ENCODE measurements at places on chromosomes 1 and 21.

DNA sequence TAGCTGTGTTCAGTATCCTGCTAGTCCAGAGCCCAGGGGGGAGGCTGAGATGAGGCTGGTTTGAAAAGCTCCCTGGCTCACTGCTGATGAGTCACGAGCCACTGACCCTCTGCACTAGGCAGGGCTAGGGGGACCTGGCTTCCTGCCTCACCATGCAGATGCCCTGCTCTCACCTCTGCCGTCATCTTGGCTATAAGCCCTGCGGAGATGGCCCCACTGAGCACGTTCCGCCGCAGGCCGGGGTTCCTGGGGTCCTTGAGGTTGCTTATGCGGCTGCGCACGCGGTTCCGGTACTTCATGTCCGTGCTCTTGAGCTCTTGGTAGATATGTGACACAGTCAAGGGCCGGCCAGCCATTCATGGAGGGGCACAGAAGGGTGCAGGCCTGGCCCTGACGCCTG lies 24.1 kb upstream of the ZNF436 start:
- DNase-seq = no peak

DNA sequence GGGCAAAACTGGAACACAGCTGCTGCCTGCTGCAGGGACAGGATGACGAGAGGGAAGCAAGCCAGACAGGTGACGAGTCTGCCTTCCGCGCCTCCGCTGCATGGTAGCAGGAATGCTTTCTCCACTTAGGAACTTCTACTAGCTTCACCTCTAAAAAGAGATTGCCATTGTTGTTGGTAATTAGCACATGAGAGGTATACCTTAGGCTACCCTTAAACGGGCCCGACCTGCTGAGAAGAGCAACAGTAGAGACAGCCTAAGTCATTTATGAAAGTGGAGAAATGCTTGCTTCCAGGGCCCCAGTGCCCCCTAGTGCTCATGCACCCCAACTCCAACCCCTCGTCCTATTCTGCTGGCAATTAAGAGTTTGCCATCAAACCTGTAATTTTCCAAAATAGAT lies 96.9 kb upstream of the AKT3 start:
- DNase-seq = peak; percentile 54

DNA sequence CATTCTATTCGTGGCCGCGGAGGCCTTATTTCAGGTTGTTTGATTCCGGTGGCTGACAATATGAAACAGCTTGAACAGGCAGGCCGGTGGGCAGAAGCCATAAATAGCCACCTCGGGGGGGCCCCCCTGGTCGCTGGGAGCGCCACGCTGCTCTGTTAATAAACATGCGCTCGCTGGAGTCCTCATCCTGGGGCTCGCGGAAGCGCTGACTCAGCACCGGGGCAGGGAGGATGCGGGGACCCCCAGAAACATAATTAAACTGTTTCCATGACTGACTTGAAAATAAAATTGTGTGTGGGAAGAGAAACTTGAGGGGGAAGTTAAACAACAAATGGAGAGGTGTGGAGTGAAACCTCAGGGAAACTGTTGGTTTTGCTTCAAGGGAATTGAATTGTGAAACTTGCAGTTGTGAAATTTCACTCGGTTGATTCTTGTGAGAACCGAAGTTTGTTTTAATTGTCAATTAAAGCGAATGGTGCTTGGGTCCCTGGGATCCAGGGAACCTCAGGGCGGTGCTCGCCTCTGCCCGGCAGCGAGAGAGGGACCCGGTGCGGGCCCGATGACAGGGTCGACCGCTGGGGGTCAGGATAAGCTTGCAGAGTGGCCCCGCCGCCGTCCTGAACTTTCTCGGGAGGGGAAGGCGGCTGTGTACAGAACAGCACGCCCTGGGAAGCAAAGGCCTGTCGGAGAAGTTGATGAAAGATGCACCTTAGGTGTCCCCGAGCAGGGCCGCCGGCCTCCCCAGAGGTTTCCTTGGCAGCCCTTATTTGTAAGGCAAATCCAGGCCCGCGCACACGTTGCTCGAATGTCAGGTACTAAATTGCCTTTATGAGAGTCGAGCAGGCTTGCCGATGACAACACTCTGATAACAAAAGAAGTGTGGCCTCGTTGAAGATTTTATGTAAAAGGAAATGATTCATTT lies 176.9 kb upstream of the LMO4 start:
- peak; percentile 79 for DNase-seq

DNA sequence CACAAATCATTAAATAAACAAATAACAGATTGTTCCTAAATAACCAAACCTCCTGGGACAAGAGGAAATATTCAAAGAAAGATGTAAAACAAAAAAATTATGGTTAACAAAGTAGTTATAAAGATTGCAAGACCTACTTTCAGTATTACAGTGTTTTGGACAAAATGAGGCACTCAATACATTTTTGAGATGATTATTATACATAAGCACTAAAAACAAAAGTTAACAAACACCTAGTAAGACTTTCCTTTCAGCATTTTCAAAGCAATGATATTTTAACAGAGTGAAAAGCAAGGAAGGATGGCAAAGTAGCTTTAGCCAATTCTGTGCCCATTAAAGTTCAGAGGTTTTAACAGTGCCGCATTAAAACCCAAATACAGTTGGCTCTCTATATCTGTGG lies 17.2 kb downstream of the OMA1 start:
- DNase-seq = no peak

GRCh38 chr1:173341307-173341706 lies 134.2 kb upstream of the TNFSF4 start:
- no peak for DNase-seq

GRCh38 chr21:46325073-46325912 lies 1.3 kb downstream of the PCNT start:
- DNase-seq = peak; percentile 64

DNA sequence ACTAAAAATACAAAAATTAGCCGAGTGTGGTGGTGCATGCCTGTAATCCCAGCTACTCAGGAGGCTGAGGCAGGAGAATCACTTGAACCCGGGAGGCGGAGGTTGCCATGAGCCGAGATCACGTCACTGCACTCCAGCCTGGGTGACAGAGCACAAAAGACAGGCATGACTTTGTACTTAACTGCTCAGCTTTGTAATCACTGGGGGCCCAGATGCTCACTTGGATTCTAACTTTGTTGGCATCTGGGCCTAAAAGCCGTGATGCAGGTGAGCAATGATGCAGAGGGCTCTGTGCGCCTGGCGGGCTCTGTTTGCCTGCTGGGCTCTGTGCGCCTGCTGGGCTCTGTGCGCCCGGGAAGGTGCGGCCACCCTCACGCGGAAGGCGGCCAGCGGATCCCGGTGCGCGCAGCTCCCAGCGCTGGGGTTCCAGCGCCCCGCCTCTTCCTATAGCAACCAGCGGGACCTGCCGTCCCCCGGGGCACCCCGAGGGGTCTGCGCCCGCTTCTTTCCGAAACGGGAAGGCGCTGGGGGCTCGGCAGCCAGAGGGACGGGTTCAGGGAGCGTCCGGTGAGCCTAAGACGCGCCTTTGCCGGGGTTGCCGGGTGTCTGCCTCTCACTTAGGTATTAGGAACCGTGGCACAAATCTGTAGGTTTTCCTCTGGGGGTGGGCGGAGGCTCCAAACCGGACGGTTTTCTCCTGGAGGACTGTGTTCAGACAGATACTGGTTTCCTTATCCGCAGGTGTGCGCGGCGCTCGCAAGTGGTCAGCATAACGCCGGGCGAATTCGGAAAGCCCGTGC lies 31.7 kb downstream of the PRMT2 start:
- peak; percentile 27 for DNase-seq

GRCh38 chr21:14273736-14274538 lies 58.0 kb downstream of the RBM11 start:
- DNase-seq = peak; percentile 78

DNA sequence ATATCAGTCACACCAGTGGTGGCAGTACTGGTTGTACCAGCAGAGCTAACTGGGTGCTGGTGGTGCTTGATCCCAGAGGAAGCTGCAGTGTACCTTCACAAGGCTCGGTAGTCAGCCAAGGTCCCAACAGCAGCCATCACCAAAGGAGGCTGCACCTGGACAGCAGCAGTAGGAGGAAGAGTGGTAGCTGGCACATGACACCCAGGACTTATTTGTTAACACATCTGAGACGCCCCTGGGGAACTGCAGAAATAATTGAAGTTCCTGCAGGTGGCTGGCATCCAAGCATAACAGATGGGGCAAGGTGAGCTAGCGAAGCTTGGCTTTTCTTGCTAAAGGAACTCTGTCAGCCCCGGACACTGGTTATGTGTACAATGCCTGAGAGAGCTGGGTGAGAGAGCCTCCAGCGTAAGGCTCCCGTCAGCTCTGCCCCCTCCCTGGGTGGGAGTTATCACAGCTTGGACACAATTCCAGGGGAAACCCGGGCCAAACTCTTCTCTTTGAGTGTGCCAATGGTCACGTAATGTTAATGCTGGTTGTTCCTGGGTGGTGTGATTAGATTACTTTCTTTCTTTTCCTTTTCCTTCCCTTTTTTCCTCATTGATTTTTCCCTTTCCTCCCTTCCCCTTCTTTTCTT lies 29.1 kb upstream of the PARP1 start:
- DNase-seq = no peak

GRCh38 chr1:94413311-94413710 lies 4.9 kb upstream of the ABCD3 start:
- peak; percentile 27 for DNase-seq

- DNase-seq = no peak
Observed at GRCh38 chr1:84834419-84835064, 58.5 kb downstream of the LPAR3 start.

DNA sequence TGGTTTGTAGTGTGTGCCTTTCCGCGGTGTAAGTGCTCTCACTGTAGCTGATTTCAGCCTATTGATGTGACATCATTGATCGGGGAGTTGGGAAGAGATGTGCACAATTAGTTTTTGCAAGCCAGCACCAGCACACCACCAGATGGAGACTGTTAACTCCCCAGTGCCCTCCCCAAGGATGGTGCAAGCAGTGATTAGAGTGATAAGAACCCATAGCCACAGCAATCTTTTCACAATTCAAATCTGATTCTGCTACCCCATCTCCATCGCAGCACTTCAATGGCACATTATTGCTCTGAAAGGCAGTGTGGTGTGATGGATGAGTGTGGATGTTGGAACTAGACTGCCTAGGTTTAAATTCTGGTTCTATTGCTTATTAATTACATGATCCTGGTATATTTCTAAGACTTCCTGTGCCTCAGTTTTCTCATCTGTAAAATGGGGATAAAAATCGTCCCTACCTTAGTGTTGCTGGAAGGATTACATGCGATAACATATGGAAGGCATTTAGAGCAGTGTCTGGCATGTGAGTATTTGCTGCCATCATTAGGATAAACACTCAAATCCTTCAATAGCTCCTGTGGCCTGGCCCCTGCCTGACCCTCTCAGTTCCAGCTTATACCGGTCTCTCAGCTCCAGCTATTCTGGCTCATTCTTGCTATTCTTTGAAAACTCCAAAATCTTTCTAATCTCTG lies 6.7 kb downstream of the CSF3R start:
- no peak for DNase-seq

DNA sequence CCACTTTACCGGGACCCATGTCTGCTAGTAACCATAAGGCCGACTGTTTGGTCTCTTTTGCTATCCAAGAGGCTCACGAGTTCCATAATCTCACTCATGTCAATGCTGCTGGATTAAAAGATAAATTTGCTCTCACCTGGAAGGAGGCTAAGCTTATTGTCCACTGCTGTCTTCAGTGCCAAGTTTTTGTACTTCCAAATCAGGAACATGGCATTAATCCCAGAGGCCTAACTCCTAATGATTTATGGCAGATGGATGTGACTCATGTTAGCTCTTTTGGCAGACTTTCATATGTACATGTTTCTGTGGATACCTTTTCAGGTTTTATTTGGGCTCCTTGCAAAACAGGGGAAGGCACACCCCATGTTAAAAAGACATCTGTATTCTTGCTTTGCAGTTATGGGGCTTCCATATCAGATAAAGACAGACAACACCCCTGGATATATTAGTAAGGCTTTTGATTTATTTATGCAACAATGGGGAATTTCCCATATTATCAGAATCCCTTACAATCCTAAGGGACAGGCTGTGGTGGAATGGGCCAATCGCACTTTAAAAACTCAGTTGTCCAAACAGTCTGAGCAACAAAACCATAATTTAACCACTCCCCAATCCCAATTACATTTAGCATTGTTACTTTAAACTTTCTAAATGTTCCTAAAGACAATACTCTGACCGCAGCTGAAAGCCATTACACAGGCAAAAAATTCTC lies 162.7 kb downstream of the IER5 start:
- no peak for DNase-seq

DNA sequence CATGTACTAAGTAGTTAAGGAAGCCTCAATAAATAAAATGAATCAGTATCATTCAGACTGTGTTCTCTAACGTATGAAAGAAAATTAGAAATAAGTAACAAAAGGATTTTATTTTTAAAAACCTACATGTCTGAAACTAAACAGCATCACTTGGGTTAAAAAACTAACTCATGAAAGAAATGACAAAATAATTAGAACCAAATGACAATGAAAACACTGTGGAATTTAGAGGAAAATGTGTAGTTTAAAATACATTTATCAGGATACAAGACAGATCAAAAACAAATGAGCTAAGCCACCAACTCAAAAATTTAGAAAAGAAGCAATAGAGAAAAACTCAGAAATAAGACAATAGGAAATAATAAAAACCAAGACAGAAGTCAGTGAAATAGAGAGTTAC lies 108.7 kb downstream of the TENT5C start:
- DNase-seq = no peak

DNA sequence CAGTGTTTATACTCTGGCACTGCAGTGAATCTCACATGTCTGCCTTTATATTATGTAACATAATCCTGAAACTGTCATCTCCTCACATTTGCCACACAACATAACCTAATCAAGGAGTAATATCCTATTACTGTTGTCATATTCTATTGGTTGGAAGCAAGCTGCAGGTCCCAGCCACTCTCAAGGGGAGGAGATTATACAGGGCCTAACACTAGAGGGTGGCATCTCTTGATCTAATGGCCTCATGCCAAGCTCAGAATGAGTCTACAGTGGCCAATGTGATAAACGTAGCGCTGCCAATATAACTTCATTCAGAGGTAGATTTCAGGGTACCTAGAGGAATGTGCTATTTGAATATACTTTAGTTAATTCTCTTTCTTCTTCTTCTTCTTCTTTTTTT lies 166.8 kb downstream of the BACH1 start:
- DNase-seq = no peak

DNA sequence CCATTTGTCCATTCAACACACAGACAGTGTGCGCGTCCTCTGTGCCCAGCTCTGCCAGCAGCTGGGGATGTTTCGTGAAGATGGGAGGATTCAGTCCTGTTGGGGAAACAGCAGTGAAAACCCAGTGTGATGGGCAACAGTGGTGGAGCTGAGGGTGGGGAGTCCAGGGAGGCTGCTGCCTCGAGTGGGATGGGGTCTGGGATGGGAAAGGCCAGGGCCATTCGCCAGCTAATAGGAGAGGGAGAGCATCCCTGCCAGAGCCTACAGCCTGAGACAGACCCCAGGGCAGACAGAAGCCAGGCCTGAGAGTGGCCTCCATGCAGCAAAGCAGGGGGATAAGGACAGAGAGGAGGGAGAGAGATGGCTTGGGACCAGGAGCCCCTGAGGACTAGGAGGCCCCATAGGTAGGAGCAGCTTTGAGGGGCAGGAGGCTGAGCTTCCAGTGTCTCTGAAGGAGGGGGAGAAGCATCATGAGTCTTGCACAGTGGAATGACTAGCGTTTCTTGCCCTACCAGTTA lies 252.6 kb downstream of the NPHP4 start:
- no peak for DNase-seq
